Osteocyte (in vitro differentiated cells): ENCODE measurements at places on chromosomes 13 and 19. TPM values are rescaled to one million over a fixed set of nuclear protein-coding genes. Genes with fewer than 3 reads are reported as not detected.

- peaks cover 29% of the 10 kb centered on the region for H3K27me3 ChIP-seq
- DNase-seq, result no peak
- H3K27ac ChIP-seq, result peak overlapping the region; percentile 0
- peak overlapping the region; percentile 68 for H3K4me3 ChIP-seq
- H3K36me3 ChIP-seq, result no peaks in the 10 kb centered on the region
- peaks cover 7% of the 10 kb centered on the region for H3K4me1 ChIP-seq
These were observed 3.0 kb downstream of the CNFN start for GRCh38 chr19:42386974-42387707.

- no peak for DNase-seq
- H3K27me3 ChIP-seq, result no peaks in the 10 kb centered on the region
- H3K4me3 ChIP-seq, result no peak overlapping the region
- H3K36me3 ChIP-seq, result peaks cover 13% of the 10 kb centered on the region
These were observed 23.8 kb upstream of the LMO7 start for GRCh38 chr13:75612354-75612753.

GRCh38 chr13:39402221-39402970 is 200.6 kb downstream of the LHFPL6 start:
- H3K4me3 ChIP-seq, result no peak overlapping the region
- no peak overlapping the region for H3K27ac ChIP-seq
- no peaks in the 10 kb centered on the region for H3K27me3 ChIP-seq
- H3K4me1 ChIP-seq, result peaks cover 20% of the 10 kb centered on the region
- DNase-seq, result no peak

DNA sequence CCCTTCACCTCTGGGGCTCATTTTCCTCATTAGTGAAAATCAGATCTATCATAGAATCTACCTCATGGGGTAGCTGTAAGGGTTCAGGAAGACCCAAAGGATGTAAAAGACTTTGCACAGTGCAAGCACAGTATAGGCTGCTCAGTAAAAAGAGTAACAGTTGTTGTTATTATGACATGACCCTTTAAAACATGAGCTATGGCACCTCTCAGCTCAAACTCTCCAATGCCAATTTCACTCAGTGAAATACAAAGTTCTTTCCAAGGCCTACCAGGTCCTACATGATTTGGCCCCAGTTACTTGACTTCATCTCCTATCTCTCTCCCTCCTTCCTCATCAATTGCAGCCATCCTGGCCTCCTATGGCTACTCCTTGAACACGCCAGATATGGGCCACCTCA is 4.9 kb downstream of the SMG9 start:
- H3K36me3 ChIP-seq, result peaks cover 39% of the 10 kb centered on the region
- H3K27me3 ChIP-seq, result no peaks in the 10 kb centered on the region
- H3K27ac ChIP-seq, result no peak overlapping the region
- H3K4me1 ChIP-seq, result peaks cover 30% of the 10 kb centered on the region

DNA sequence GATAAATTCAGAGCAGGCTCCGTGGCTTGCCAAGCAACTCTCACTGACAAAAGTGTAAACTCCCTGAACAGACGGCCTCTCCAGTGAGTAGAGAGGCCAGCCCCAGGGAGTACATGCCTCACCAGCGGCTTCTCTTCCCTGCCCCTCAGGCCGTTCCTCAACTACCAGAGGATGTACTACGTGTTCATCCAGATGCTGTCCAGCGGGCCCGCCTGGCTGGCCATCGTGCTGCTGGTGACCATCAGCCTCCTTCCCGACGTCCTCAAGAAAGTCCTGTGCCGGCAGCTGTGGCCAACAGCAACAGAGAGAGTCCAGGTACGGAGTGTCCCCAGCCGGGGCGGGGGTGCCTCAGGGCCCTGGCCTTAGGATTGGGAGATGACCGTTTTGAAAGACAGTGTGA is 93.4 kb upstream of the MCF2L start:
- H3K4me3 ChIP-seq, result no peak overlapping the region
- H3K4me1 ChIP-seq, result no peaks in the 10 kb centered on the region
- H3K36me3 ChIP-seq, result peaks cover 5% of the 10 kb centered on the region
- no peak for DNase-seq

- H3K4me3 ChIP-seq, result no peak overlapping the region
- H3K4me1 ChIP-seq, result no peaks in the 10 kb centered on the region
- no peak for DNase-seq
- H3K27me3 ChIP-seq, result peaks cover 15% of the 10 kb centered on the region
These were observed 8.4 kb upstream of the CYP2B6 start for GRCh38 chr19:40982594-40983101.

- no peaks in the 10 kb centered on the region for H3K4me1 ChIP-seq
- no peak for DNase-seq
- H3K27ac ChIP-seq, result no peak overlapping the region
- H3K27me3 ChIP-seq, result peaks cover 40% of the 10 kb centered on the region
- no peaks in the 10 kb centered on the region for H3K36me3 ChIP-seq
- no peak overlapping the region for H3K4me3 ChIP-seq
These were observed 284.5 kb downstream of the FGF14 start for GRCh38 chr13:102117175-102117831.

DNA sequence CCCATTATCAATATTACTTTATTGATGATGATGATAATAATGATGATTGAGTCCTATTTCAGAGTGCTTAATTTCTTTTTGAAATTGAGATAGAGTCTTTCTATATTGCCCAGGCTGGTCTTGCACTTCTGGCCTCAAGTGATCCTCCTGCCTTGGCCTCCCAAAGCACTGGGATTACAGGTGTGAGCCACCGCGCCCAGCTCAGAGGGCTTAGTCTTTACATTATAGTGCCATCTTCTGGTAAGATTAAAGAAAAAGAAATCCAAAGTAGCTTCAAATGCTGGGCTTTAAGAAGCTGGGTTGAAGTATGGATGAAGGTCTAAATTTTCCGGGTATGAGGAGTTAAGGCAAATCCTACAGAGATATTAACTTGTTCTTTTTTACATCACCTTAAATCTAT is 3.4 kb upstream of the ZNF333 start:
- peaks cover 13% of the 10 kb centered on the region for H3K4me1 ChIP-seq
- H3K27me3 ChIP-seq, result peaks cover 13% of the 10 kb centered on the region
- no peaks in the 10 kb centered on the region for H3K36me3 ChIP-seq
- no peak for DNase-seq
- H3K4me3 ChIP-seq, result no peak overlapping the region

GRCh38 chr19:45815481-45816216 is 541 bp upstream of the RSPH6A start:
- no peaks in the 10 kb centered on the region for H3K36me3 ChIP-seq
- H3K4me3 ChIP-seq, result peak overlapping the region; percentile 88

DNA sequence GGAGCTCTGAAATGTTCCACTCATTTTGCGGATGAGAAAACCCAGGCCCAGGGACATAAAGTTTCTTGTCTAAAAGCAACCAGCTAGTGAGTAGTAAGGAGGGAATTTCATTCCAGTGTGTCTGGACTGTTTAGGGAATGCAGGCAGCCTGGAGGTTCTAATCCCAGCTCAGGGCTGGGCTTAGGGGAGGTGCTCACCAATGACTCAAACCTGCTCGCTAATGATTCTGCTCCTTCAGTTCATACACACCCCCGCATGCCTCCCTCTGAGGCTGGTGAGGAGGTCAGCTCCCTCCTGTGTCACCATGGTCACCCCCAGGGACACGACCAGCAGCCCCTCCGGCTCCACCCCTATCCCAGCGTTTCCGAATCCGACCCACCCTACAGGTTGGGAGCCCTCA is 34.6 kb downstream of the CYP4F2 start:
- no peak overlapping the region for H3K4me3 ChIP-seq
- no peak for DNase-seq
- no peaks in the 10 kb centered on the region for H3K27me3 ChIP-seq
- no peaks in the 10 kb centered on the region for H3K36me3 ChIP-seq
- H3K4me1 ChIP-seq, result no peaks in the 10 kb centered on the region

The ZNF793 gene
- total RNA-seq, result 10.8 TPM in 2 replicates

The ELSPBP1 gene
- total RNA-seq, result not detected in 2 replicates

The ZNF208 gene
- total RNA-seq, result not detected in 2 replicates

The LAIR2 gene
- not detected in 2 replicates for total RNA-seq

The TMEM143 gene
- total RNA-seq, result 9.1 and 12.3 TPM in 2 replicates
